ENCODE measurements at places on chromosomes 6 and 20.

GRCh38 chr6:15712797-15713196 lies 50.0 kb upstream of the DTNBP1 start:
- no peak for ATAC-seq

GRCh38 chr6:1917626-1918371 lies 308.1 kb downstream of the FOXC1 start:
- peak; percentile 61 for ATAC-seq

GRCh38 chr6:42702200-42702599 lies 20.2 kb downstream of the PRPH2 start:
- no peak for ATAC-seq

DNA sequence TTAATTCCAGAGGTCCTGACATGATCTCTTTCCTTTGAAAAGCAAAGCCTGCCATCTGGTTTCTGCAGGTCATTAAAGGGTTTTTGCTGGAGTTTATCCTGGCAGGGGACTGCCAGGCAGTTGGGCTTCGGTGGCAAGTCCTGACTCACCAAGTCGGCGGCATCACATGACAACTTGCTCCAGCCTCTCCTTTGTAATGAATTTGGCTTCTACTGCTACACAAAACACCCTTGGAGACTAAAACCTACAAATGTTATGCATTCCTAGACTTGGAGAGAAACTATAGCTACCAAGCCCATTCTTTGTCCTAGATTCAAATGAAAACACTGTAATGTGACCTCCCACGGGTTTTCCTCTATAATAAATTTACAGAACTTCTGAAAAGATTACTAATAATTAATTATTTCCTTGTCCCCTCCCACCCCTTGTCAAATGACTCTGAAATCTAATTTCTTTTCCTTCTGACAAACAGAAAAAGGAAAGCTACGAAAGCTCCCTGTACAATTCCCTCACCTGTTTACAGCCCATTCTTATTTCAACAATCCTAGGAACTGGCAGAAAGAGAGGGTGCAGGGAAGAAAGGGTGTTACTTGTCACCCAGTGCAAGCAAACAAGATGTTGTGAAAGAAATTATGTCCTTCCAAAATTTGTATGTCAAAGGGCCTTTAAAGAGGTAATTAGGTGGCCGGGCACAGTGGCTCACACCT lies 62.9 kb downstream of the QRSL1 start:
- peak; percentile 93 for ATAC-seq

- ATAC-seq: no peak
Observed at GRCh38 chr6:88124925-88125557, 41.1 kb downstream of the CNR1 start.

DNA sequence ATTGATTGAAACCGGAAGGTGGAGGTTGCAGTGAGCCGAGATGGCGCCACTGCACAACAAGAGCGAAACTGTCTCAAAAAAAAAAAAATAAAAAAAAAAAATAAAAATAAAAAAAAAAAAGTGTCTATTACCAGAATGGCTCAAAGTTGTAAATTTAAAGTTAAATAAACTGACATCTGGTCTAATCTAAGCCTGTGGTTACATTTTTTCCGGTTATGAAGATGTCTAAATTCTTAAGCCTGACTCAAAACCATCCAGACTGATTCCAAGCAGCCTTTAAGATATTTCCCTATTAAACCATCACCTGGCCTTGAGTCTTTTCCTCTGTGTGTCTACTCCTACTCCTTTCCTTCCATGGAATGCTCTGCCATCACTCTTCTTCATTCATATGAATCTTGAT lies 371.7 kb upstream of the RUNX2 start:
- no peak for ATAC-seq

- no peak for ATAC-seq
Observed at GRCh38 chr6:170177772-170178560, 112.9 kb downstream of the DLL1 start.

DNA sequence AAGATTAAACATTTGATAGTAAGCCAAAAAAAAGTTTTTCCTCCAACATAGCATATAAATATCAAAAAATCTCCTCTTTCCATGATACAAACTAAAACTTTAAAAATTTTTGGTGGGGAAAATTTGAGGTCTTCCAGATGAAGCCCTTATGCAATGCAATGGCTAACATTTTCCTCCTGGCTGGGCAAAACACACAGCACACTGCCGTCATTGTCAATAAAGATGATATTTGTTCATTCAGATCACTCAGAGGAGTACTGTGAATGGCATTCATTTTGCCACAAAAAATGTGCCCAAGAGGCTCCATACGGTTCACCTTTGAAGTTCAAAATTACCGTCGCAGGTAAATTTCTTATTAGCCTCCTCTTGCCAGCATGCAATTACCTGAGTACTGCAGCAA lies 33.9 kb upstream of the FBXO9 start:
- ATAC-seq: no peak

DNA sequence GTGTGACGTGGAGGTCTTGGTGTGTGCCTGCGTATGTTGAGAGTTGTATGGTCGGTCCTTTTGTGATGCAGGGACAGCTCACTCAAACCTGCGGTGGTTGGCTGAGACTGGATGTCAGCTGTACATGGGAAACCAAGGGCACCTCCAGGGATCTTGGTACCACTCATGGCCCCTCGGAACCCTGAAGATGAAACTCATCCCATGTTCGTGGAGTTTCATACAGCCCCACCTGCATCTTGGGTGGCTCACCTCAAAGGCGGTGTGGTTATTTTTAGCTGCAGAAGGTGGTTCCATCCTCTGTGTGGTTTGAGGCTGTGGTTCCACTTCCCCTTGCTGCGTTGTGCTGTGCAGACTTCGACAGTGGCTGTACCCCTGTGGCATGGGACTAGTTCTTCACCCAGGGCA lies 52.6 kb upstream of the SLC22A1 start:
- ATAC-seq: no peak

- ATAC-seq: no peak
Observed at GRCh38 chr6:4808396-4808795, 32.2 kb downstream of the CDYL start.

GRCh38 chr20:49544535-49544934 lies 23.4 kb downstream of the PTGIS start:
- no peak for ATAC-seq

GRCh38 chr6:89339565-89339964 lies 13.0 kb downstream of the UBE2J1 start:
- no peak for ATAC-seq

DNA sequence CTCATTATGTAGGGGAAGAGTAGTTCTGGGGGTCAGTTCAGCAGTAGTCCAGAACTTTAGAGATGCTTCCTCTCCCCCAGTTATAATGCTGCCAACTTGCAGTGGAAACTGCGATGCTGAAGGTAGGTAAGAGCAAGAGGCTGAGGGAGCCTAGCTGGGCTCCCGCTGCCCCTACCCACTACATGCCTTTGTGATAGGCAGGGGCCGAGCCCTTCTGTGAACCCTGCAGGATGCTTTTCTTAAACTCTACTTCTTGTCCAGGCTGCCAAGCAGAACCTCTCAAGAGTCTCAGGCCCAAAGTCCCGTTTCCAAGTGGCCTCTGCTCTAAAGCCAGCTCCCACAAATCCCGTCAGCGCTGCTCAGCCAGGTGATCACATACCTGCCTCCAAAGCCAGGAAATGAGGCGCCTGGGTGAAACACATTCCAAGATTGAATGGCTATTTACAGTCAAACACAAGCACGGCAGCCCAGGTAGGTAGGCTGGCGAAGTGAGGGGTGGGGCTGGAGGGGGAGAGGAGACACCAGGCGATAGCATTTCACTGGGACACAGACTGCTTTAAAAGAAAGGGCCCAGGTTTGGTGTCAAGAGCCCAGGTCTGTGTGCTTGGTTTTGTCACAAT lies 150.7 kb downstream of the CD24 start:
- no peak for ATAC-seq

DNA sequence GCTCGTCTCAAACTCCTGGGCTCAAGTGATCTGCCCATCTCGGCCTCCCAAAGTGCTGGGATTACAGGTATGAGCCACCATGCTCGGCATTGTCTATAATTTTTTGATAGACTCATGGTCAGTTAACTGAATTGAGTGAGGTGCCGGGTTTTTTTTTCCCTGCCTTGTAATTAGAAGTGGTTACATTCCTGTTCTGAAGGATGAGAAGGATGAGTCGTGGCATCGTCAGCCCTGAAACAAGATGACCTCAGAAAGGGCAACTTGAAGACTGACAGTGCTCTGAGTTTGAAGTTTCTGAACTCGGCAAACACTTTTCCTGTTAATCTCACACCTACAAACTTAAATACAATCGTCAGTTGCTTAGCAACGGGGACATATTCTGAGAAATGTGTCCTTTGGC lies 158.7 kb upstream of the PDE10A start:
- ATAC-seq: no peak

- no peak for ATAC-seq
Observed at GRCh38 chr20:10668677-10669368, 5.0 kb downstream of the JAG1 start.

DNA sequence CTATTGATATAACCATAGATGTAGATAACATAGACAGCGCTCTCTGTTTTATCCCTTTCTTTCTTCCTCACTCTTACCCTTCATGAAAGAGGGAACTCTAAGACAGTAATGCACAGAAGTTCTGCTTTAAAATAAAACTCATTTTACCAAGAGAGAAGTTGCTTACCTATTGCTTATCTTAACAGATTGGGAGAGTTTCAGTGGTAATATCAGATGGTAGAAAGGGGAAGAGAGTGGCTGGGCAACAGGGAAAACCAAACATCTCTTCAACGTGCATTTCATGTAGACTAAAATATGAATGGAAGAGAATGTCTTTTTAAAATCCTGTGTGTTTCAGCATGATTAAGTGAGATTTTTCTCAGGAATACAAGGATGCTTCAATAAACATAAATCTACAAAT lies 45.3 kb upstream of the SIRPG start:
- ATAC-seq: no peak

GRCh38 chr20:36385503-36385902 lies 79.4 kb downstream of the DLGAP4 start:
- no peak for ATAC-seq

DNA sequence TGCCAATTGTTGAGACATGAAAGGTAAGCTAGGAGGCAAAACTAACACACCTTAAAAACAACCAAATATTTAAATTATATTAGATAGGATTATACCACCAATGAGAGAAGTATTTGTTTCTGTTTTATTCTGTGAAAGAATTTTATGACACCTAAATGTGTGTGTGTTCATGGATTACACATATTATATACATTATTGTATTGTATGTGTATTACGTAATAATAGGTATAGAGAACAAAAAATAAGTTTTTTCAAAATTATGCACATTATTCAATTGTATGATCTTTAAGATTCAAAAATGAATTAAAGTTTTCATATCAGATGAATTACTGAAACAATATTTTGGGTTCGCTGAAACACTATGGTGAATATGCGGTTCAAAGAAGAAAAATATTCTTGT lies 84.3 kb upstream of the FABP7 start:
- no peak for ATAC-seq

DNA sequence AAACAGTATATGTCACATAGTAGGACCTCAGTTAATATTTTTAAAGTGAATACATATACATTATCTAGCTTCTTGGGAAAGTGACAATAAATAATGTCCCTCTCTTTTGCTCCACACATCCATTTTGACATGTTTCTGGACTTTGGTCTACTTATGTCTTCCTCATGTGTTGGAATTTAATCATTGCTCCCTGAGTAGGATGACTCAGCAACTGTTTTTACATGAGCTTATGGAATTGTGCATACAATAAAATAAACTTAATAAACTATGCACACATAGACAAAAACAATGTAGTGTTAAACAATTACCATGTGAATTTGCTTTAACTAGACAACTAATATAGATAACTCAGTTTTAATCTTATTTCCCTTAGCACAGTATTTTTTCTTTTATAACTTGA lies 503.8 kb downstream of the TFAP2B start:
- no peak for ATAC-seq

- no peak for ATAC-seq
Observed at GRCh38 chr6:83151114-83151513, 42.0 kb downstream of the PGM3 start.

GRCh38 chr6:20236909-20237600 lies 24.8 kb upstream of the MBOAT1 start:
- ATAC-seq: no peak

DNA sequence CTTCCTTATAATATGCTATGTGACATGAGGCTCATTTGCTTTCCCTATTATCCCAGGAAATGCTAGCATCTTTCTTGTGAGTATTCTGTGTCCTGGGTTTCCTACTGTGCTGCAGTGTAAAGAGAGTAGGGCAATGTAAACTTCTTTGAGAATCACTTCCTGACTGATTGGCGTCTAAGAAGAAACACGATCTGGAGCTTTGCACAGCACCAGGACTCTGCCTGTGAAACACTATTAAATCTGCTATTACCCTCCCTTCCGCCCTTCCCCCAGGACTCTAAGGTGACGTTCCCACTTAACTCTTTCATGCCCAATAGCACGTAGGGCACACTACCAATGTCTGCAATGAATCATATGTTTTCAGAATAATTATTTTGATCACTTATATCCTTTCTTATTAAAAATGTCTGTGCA lies 607.3 kb upstream of the CITED2 start:
- peak; percentile 68 for ATAC-seq

GRCh38 chr20:20224806-20225205 lies 143.1 kb upstream of the INSM1 start:
- no peak for ATAC-seq

DNA sequence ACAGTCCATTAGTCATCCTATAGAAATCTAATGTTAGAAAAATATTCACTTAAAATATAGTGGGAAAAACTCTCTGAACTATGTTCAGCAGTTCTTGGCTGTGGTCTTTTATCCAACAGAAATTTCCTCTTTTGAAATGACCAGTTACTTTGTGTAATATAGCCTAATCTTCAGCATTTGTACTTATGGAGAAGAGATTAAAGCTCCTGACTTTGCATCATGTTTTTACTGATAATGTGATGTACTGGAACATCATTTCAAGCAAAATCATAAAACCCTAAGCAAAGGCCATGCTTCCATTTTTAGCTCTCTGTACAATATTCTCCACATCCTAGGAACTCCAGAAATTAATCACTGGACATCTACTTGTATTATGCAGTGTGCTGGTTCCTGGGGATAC lies 430.8 kb upstream of the RUNX2 start:
- ATAC-seq: no peak

GRCh38 chr20:18728870-18729224 lies 84.7 kb upstream of the SCP2D1 start:
- no peak for ATAC-seq

DNA sequence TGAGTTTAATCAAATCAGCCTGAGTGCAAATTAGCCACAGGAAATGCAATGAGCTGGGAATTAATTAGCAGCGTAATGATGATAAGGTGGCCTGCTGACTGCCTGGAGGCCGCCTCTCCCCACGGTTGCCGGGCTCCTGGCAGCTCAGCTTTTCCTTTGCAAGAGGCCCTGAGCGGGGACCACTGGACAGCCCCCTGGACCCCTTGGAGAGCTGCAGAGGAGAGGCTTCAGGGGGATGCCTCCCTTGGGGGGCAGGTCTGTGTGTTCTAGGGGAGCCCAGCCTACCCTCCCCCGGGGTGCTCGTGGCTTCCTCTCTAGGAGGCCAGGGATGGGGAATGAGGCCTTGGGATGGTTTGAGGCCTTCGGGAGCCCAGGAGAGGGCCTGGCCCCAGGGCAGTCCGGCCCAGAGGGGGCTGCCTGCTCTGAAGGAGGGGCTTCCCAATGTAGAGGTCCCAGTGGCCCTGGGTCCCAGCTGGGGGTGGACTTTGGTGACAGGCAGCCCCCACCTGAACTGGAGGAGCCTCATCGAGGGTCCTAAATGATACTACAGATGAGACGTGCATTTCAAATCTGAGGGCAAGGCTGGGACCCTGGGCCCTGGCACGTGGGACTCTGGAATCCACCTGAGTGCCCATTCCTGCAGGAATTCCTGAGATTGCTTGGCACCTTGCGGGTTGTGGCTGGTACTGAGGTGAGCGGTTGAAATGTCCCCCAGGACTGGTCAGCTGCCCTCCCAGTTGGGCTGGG lies 66.4 kb upstream of the BHLHE23 start:
- ATAC-seq: no peak

GRCh38 chr6:56483929-56484328 lies 158.8 kb downstream of the DST start:
- ATAC-seq: no peak

Data from motor neuron (in vitro differentiated cells).